ENCODE measurements at places on chromosomes 4 and X.

- DNase-seq: no peak
Measured at GRCh38 chrX:46645614-46646013, 72.0 kb downstream of the CHST7 start.

GRCh38 chrX:41445781-41446358 lies 1.3 kb upstream of the NYX start:
- no peak for DNase-seq

- no peak for DNase-seq
Measured at GRCh38 chr4:122334828-122335227, 44.0 kb upstream of the ADAD1 start.

- DNase-seq: no peak
Measured at GRCh38 chrX:22742174-22742573, 257.6 kb upstream of the DDX53 start.

GRCh38 chr4:175308236-175308635 lies 390.1 kb downstream of the ADAM29 start:
- DNase-seq: no peak

DNA sequence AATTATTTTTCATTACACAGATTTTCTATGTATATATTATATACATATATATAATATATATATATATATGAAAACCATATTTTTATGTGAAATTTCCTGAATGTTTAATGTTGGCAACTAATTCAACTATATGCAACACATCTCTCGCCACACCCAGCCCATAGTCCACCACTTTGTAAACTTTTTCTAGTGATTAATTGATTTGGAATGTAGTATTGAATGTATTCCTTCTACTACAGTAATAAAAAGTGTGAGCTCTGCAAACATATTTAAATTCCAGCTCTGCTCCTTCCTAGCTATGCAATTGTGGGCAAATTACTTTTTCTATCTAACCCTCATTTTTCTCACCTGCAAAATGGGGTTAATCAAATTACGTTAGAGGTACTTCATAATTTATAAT lies 187.8 kb downstream of the TEX11 start:
- DNase-seq: no peak

GRCh38 chrX:38318606-38319005 lies 8.7 kb downstream of the RPGR start:
- no peak for DNase-seq

DNA sequence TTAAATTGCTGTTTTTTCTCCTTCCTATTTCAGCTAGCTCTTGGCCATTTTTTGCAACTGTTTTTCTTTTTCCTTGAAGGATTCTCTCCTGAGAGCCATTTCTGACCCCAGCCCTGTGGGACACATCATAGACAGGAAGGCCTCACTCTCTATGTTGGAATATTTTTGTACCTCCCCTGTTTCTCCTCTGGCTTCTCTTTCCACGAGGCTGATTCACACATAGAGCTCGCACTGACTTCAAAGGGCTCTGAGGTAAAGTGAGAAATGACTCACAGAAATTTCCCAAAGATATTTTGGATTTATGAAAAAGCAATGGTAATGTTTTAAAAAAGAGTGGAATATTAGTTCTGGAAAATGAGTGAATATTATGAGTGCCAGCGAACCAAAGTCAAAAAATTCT lies 181.7 kb upstream of the IGFBP7 start:
- DNase-seq: no peak

DNA sequence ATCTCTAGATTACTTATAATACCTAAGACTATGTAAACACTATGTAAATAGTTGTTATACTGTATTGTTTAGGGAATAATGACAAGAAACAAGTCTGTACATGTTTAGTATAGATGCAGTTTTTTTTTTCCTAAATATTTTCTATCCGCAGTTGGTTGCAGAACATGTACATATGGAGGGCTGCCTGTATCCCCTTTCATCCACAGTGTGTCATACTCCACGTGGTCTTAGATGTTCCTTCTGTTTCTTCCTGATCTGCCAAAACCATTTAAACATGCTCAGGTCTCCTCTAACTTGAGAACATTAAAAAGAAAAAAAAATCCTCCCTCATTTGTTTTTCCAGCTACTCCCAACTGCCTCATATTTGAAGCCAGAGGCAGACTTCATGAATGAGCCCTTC lies 14.0 kb downstream of the OCIAD1 start:
- no peak for DNase-seq

DNA sequence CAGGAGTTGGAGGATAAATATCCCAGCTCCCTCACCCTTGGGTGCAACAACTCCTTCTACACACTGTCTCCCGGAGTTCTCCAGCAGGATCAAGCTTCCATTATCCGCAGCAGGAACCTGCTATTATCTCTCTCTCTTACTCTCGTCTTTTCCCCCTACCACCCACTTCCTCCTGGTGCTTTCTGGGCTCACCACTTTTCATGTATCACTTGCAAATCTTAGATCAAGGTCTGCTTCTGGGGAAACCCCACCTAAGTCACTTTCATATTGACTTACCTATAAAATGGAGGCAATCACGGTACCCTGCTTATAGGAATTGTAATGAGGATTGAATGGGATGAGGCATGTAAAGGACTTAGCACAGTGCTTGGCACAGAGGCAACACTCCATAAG lies 589.5 kb downstream of the BCOR start:
- DNase-seq: no peak

- DNase-seq: no peak
Measured at GRCh38 chr4:10981096-10981495, 296.5 kb upstream of the CLNK start.

DNA sequence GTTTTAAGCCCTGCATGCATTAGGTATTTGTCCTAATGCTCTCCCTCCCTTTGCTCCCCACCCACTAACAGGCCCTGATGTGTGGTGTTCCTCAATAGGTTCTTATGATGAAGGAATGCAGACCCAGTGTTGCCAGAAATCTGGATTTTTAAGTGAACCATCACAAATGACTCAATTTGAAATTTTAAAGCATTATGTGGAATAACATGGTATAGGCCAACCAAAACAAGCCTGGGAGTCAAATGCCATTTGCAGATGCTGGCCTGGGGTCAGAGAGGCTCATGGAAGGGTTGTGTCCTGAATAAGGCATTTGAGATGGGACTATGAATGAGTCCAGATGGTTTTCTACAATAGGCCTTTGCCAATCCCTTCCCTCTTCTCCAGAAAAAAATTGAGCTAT lies 179.6 kb downstream of the SHROOM3 start:
- no peak for DNase-seq

GRCh38 chrX:103918050-103918449 lies 44.4 kb upstream of the TMSB15B start:
- DNase-seq: no peak

DNA sequence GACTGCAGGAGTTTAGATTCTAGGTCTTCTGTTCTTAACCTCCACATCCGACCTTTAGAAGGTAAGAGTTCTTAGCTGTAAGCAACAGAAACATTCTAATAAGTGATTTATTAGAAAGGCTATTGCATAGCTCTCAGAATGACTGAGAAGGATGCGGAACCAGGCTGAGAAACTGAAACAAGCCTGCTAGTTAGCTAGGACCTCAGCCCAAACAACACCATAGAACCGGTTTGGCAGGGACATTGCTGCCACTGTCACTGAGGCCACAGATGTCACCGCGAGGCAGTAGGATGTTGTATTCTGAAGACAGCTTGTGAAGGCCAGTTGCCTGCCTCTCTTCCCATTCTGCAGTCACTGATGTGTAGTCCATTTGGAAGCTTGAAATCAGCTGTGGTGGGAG lies 160.0 kb upstream of the ARX start:
- DNase-seq: no peak

GRCh38 chr4:87849612-87850011 lies 16.8 kb downstream of the MEPE start:
- no peak for DNase-seq

DNA sequence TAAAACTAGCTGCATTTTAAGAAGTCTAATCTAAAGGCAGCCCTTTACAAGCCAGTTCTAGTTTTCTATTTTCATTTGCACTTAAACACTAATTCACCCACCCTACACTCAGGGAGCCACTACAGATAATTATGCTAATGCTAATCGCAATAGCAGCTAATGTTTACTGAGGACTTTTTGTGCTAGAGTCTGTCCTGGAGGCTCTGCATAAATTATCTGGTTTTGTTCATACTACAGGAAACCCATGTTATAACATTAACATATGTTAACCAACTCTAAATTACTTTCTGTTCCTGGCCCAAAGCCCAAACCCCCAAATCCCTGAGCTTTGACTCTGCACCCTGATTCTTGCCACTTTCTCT lies 480 bp upstream of the RADX start:
- DNase-seq: no peak

DNA sequence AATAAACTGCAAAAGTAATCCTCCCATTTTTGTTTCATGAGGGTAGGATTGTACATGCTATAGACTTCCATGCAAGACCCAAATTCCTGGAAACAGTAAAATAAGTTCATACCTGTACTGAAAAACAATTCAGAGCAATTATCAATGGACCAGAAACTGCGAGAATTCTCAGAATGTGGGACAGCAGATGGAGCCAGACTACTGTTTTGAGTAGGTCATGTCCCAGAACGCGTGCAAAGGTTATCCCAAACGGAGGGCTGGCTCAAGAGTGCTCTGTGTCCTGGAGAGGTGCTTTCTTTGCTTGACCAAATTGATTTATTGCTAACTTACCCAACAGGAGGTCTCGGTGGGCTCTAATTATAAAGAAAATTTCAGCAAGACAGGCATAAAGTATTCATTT lies 1.7 kb upstream of the MAGEH1 start:
- no peak for DNase-seq

Data from NCI-H774 (cell line).